ENCODE measurements at places on chromosomes 1 and 21.

GRCh38 chr1:43440358-43440757 lies 13.4 kb downstream of the HYI start:
- DNase-seq = no peak

DNA sequence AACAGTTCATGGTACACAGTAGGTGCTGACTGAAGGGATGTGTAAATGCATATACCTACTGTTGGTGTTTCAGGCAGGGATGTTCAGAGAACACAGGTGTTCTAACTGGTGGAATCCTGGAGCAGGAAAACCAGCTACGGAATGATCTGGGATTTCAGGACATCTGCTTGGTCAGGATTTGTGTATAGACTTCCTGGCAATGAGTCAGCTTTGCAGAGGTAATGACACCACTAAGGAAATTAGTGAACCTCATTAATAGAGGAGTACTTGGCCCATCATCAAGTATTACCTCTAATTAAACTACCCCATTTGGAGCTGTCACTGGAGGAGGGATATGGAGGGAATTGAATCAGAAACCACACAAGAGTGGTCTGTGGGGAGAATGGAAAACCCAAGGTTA lies 7.3 kb downstream of the MRPL37 start:
- no peak for DNase-seq

GRCh38 chr1:153395136-153395685 lies 4.3 kb upstream of the S100A8 start:
- DNase-seq = no peak

DNA sequence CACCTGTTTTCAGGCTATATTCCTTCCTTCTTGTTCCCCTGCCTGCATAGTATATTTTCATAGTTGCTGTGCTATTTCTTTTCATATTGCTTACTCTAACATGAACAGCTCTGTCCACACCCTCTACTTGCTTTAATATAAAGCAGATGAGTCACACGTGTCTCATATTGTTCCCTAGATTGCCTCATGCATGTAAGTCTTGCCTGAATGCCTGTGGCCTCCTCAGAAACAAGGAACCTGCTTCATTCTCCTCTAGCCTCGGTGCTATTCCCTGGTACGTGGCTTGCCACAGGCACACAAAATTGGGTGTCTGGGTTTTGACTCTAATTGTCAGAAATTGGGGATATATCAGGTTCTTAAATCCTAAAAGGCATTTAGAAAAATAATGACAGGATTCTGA lies 16.5 kb upstream of the PKP1 start:
- DNase-seq = no peak

DNA sequence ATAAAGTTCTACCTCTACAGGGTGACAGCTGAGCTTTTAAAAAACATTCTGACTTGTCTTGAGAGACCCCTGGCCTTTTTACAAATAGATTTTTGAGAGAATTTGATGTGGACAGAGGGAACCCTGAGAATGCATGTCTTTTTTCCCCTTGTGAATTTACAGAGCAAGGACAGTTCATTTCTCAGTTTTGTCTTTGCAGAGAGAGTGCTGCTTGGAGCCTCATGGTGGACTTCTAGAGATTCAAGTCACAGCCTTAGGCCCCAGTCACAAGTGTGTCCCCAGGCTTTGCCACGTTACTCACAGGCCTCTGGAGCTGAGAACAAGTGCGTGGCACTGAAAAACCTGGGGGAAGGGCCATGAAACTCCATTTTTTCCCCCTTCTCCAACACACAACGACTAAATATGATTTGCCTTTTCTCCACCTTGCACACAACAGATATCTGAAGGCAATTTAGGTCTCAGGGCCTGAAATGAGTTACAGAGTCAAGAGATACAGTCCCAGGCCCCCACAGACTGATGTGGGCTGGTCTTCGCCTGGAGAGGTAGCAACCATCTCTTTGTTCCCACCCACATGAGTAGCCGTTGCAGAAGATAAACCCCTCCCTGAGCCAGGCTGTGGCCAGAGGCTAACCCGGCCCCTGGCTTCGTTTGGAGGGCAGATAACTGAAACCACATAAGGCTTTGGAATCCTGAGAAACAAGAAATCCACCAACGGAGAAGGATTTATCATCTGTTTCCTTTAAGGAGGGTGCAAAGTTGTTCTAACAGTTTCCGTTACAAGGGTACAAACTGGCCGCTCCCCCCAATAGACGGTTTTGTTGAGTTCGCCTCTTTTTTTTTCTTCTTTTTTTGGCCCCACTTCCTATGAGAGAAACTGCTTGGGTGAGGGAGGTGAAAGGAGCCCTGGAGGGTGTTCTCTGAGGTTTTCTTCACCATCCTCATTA lies 1.0 kb upstream of the PIGV start:
- DNase-seq = peak; percentile 63

- DNase-seq = no peak
Observed at GRCh38 chr1:113860891-113861290, 10.6 kb downstream of the PTPN22 start.

GRCh38 chr1:117580436-117580835 lies 25.4 kb upstream of the TENT5C start:
- no peak for DNase-seq

DNA sequence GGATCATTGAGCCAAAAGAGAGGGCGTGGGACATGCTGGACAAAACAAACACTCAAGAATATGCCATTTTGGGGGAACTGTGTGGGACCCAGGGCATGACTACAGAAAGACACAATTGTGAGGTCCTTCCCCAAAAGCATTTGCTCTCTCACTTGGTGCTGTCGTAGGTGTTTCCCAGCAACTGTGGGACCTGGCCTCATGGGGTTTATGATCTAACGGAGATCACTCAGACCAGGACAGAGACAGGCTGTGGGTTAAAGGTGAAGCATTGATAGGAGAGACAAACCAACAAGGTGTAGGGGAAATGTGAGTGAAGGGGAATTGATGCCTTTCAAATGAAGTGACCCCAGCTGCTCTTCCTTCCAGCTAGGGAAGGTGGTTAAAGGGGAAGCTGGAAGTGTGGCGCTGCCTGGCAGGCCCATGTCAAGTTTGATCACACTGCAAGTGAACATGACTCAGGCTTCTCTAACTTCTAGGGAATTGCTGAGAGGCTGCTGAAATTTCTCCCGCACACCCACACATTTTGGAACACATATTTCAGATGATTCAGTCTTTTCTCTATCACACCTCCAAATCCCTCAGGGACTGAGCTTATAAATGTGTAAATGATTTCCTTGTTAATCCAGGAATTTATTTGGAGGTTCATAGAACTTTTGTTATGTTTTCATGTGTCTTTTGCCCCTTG lies 30.2 kb downstream of the TRAF5 start:
- no peak for DNase-seq

GRCh38 chr1:152735648-152736047 lies 22.2 kb upstream of the KPRP start:
- DNase-seq = no peak

GRCh38 chr1:64973061-64973647 lies 6.8 kb upstream of the JAK1 start:
- DNase-seq = no peak
